NT2/D1 (cell line): ENCODE measurements at places on chromosomes 2 and 18.

DNA sequence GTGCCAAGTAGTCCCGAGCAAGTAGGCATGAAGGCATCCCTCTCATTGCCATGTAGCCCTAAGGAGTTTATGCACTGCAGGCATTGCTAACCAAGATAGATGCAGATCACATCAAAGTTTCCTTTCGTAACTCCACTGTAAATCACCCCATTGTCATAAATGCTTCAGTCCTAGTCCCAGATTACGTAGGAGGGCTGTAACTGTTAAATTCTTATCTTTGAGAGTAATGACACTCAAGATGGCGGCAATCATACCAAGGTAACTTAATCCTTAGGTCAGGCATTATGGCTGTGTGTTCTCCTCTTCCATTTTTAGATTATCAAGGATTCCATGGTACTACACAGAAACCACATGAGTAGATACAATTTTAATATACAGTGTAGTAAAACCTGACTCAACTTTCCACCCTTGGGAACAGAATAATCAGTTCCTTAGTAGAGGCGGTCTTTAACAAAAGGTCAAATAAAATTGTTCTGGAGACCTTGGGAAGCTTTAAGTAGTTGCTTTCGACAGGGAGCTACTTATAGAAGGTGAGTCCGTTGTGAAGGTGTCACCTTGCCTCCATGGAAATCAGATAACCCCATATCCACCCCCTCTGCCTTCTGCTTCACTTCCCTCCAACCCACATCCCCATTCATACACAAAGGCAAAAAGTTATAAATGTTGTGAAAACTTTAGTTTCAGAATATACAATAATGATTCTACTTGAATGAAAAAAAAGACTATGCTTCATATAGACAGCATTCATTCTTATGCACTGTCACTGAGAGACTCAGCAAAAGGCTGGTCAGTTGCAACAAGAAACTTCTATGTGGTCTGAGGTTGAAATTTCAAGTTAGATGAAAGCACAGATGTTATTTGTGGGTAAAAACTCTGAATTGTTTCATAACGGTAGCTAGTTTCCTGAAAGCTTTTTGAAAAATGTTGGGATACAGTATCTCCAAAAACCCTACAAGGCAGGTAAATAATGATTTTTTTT, 64.8 kb upstream of the GALNT5 start:
- DNase-seq, result no peak

DNA sequence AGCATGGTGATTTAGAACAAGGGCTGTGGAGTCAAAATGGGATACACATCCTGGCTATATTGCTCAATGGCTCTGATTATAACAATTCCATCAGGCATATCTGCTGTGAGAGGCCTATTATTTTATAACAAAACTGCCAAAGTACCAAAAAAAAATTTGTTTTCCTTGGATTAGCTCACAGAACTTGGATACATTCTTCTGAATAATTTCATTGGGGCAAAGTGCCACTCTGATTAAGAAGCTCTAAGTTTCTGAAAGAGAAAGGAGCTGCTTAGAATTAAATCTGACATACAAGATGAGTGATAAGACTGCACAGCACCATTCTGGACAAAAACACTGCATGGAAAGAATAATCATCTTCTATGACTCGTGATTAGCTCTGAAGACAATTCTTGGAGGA, 85.7 kb downstream of the SMC6 start:
- no peak for DNase-seq

GRCh38 chr18:22177327-22177871, 8.0 kb downstream of the GATA6 start:
- DNase-seq, result no peak

GRCh38 chr2:98308532-98308931, 37.7 kb upstream of the CNGA3 start:
- no peak for DNase-seq
